ENCODE measurements at places on chromosomes 6 and 20. TPM values are rescaled to one million over a fixed set of nuclear protein-coding genes. Genes with fewer than 3 reads are reported as not detected.
A peak's percentile ranks its signal among the peaks of the same experiment; 100 is the strongest.

SYNDIG1 gene
- total RNA-seq, result 0.08 TPM

PRRT1 gene
- total RNA-seq, result 0.40 TPM

- ATAC-seq, result no peak
Observed at GRCh38 chr6:113315879-113316278, 541.3 kb upstream of the MARCKS start.

- ATAC-seq, result no peak
Observed at GRCh38 chr6:75331151-75331550, 46.6 kb upstream of the TMEM30A start.

KCNQ5 gene
- total RNA-seq, result 0.96 TPM

DNA sequence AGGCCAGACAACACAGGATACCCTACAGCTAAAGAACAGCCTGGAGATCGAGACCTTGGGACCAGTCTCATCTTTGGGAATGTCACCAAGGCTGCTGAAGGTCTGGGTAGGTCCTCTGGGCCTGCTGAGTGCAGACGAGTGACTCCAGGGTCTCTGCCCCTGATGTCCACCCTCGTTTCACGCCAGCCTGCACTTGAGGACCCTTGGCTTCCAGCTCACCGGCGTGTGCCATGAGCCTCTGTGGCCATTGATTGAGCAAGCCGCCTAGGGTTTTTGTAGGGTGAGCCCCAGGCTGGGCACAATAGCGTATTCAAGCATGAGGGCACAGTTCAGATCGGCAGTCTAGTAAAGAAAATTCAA, 4.3 kb downstream of the BPHL start:
- ATAC-seq, result no peak

MTRF1L gene
- total RNA-seq, result 11.5 TPM

RAMACL gene
- 0.88 TPM for total RNA-seq

GRCh38 chr20:11972478-11972877, 54.8 kb downstream of the BTBD3 start:
- no peak for ATAC-seq

DNA sequence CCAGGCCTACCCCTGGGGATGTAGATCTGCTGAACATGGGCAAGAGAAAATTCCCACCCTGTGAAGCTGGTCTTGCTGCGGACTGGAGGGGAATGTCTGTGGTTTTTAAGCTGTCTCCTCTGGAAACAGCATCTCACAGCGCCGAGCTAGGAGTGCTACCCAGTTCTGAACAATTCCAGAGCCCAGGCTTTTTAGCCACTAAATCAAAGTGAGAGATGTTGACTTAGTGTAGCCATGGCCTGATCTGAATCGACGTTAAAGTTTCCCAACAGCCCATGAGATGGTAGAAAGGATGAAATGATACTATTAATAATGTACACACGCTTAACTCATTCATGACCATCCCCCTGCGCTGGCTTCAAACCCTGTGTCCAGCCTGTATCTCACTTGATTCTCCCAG, 63.7 kb downstream of the KCNB1 start:
- no peak for ATAC-seq

GRCh38 chr20:433300-433975, 25.3 kb downstream of the RBCK1 start:
- peak; percentile 75 for ATAC-seq

- no peak for ATAC-seq
Observed at GRCh38 chr6:133645966-133646740, 242.8 kb upstream of the TCF21 start.

GRCh38 chr6:8229915-8230756, 127.8 kb upstream of the EEF1E1 start:
- no peak for ATAC-seq

DNA sequence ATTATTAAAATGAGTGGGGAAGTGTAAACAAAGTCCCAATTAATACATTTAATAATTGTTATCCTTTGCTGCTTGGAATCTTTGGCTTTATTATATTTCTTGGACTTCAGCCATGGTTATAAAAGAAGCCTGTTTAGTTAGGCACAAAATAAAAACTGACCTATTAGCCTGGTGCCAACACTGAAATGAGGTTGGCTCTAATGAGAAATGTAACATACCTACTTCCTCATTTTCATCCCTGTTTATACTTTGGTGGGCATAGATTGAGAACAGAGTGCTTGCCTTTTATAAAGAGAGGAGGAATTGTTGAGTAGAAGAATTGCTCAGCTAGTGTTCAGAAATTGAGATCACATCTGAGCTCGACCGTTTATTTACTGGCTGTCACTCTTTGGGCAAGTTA, 471.3 kb downstream of the UTRN start:
- ATAC-seq, result no peak

GJA1 gene
- 116 TPM for total RNA-seq

RAET1E gene
- total RNA-seq, result 101 TPM

DNA sequence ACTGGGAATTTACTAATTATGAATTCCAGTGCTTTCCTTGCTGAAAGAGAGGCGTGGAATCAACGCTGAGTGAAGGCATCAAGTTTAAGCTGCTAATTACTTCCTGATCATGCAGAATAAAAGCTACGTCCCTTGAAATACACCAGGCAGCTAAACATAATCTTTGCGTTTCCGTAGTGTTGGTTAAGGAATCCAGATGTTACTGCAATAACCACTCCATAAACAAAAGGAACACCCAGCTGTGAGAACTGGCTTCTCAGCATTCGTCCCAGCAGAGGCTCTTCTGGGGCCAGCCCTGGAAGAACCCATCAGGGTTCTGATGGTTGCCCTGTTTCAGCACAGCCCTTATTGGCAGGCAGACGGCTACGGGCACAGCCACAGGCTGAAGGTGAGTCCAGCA, 111.4 kb downstream of the CDH26 start:
- no peak for ATAC-seq

GRCh38 chr20:40591536-40591935, 97.5 kb downstream of the MAFB start:
- peak; percentile 53 for ATAC-seq

GRCh38 chr20:15763366-15763765, 809.9 kb downstream of the KIF16B start:
- ATAC-seq, result no peak

- peak; percentile 43 for ATAC-seq
Observed at GRCh38 chr6:151493804-151494234, at the start of gene CCDC170. TSS of gene CCDC170 (plus strand) at chr6:151494017. CDS start at chr6:151494129, 112 bp downstream.

VTA1 gene
- total RNA-seq, result 36.4 TPM

GRCh38 chr6:37306624-37307222, 47.1 kb upstream of the RNF8 start:
- no peak for ATAC-seq

- peak; percentile 24 for ATAC-seq
Observed at GRCh38 chr20:4181956-4182945, 166.9 kb upstream of the RNF24 start.

MLN gene
- total RNA-seq, result not detected

GRCh38 chr6:150606168-150606591, 6.5 kb downstream of the PLEKHG1 start:
- no peak for ATAC-seq

DNA sequence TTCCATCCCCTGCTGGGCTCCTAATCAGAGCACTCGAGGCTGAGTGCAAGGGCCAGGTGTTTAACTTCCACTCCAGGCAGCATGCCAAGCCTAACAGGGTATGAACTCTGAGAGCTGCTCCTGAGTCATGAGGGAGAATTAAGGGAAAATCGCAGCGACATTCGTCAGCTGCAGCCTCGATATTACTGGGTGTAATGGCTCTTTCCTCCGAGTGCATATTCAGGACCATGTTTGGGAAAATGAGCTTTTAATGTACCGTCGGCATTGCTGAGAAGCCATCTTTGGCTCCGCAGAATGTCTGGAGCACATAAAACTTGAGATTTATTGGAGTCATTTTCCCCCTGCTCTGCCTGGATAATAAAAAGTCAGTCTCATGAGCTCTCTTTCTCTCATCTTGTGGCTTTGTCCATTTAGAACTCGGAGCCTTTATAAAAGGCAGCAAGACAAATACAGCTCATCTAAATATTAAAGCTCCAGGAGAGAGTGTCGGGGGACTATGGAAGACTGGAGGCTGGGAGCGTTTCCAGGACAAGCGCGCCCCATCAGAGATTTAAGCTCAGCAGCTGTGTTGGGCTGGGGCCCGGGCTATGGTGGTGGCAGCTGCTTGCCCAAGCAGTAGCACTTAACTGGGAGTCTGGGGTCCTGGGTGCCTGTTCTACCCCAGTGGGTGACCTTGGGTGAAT, 103.7 kb downstream of the TOX2 start:
- peak; percentile 67 for ATAC-seq

C6orf52 gene
- total RNA-seq, result 0.84 TPM

ZC2HC1B gene
- not detected for total RNA-seq

SPATS1 gene
- total RNA-seq, result not detected

GRCh38 chr6:82954937-82955577, 110.6 kb downstream of the UBE3D start:
- no peak for ATAC-seq

GRCh38 chr6:106525107-106525881, 104.0 kb downstream of the RTN4IP1 start:
- peak; percentile 15 for ATAC-seq

DNA sequence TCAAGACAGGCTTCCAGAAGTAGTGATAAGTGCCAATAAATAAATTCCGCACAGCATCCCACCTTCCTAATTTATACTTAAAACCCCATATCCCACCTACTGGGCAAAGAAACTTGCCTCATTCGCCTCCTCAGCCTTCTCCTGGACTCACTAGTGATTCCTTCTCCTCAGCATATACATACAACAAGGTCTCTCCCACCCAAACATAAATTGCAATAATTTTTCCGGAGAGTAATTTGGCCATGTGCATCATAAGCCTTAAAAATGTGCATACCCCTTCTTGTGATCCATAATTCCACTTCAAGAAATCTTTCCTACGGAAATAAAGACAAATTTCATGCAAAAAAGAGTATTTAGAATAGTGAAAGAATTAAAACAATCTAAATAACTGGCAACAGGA, 26.8 kb downstream of the RANBP9 start:
- no peak for ATAC-seq

TXLNB gene
- total RNA-seq, result 0.24 TPM

FKBP1C gene
- not detected for total RNA-seq

LBP gene
- 0.12 TPM for total RNA-seq

- ATAC-seq, result no peak
Observed at GRCh38 chr6:134603561-134603960, 285.6 kb upstream of the SGK1 start.

- ATAC-seq, result no peak
Observed at GRCh38 chr6:68122032-68122431, 513.0 kb upstream of the ADGRB3 start.

HECA gene
- 23.6 TPM for total RNA-seq
